ENCODE measurements at places on chromosomes 4 and X.

DNA sequence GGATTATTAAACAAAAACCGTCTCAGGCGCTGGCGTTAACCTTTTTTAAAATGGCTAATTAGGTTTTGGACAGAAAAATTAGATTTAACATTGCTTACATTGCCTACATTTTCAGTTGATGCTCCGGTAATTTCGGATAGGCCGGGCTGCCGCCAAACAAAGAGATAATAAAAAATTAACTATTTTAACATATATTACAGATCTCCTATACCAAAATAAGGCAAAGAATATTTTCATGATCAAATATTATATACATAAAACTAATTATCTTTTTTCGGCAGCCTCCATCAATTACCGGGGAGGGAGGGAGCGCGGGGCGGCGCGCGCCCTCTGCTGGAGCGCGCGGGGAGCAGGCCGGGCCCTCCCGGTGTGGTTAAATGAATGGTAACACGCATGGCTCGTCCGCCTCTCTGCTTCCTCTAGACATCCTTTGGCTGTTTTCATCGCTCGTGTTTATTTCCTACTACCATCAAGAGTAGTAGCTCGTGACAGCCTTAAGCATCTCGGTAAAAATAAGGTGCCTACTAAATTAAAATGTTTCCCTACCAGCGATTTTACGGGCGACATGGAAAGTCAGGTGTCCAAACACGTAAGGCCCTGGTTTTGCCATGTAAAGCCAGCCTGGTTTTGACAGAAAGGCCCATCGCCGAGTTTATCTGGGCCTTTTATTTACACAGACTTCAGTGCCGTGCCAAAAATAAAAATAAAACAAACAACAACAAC is 52.4 kb upstream of the TMEM33 start:
- peak; percentile 44 for DNase-seq

DNA sequence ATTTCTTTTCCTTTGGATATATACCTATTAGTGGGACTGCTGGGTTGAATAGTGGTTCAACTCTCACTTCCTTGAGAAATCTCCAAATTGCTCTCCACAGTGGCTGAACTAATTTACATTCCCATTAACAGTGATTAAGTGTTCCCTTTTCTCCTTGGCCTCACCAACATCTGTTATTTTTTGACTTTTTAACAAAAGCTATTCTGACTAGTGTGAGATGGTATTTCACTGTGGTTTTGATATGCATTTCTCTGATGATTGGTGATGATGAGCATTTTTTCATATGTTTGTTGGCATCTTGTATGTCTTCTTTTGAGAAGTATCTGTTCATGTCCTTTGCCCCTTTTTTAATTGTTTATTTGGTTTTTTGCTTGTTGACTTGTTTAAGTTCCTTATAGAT is 413.0 kb downstream of the MAPK10 start:
- no peak for DNase-seq

DNA sequence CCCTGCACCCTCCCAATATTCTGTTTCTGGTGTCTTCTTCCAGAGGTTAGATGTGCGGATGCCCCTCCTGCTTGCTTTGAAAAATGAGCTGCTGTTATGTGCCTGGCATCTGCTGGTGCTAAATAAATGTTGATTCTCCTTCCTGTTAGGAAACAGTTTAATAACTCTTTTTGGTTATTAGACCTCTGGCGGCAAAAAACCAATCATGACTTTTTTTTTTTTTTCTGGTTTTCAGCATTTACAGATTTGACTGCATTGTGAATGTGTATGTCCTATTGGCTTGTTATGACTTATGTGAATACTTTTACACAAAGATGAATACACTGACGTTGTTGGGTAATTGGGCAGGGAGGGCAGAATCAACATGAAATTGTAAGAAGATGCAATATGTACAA is 13.6 kb upstream of the TMEM156 start:
- DNase-seq: no peak

DNA sequence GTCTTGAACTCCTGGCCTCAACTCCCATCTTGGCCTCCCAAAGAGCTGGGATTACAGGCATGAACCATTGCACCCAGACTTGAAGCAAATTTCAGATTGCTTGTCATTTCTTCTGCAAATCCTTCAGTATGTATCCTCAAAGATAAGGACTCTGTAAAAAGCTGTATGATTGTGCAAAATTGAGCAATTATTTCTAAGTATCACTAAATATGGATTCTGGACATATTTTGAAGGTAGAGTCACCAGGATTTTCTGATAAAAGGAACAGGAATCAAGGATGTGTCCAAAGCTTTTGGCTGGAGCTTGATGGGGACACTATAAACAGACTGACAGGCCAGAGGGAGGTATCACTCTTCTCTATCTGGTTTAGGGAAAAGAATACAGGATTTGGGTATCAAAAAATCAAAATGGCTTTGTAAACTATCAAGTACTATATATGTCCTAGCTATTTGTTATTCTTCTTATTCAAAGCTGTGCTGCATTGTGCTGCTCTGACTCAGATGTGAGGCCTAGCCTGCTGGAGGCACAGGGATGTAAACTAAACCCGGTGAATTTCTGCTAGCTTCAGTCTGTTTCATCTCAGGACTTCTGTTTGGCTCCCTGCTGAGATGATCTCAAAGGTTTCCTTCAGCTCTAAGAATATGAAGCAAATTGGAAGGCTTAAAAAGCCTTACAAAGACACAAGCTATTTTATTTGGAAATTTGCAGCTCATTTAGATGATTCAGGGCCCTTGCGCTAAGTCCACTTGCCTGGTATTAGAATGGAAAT is 8.3 kb downstream of the RPS4X start:
- no peak for DNase-seq

DNA sequence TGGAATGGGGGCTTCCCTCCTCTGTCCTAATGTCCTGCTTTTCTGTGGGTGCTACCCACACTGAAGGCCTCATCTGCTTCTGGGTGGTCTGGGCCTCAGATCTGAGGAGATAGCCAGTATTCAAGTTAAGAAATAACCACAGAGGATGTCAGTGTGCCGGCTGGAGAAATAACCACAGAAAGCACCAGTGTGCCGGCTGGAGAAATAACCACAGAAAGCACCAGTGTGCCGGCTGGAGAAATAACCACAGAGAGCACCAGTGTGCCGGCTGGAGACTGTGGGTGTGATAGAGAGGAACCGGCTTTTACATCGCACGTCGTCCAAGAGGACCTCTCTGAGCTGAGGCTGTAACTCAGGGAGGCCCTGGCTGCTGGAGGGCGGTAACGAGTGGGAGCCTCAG is 65.7 kb upstream of the PSAPL1 start:
- no peak for DNase-seq

DNA sequence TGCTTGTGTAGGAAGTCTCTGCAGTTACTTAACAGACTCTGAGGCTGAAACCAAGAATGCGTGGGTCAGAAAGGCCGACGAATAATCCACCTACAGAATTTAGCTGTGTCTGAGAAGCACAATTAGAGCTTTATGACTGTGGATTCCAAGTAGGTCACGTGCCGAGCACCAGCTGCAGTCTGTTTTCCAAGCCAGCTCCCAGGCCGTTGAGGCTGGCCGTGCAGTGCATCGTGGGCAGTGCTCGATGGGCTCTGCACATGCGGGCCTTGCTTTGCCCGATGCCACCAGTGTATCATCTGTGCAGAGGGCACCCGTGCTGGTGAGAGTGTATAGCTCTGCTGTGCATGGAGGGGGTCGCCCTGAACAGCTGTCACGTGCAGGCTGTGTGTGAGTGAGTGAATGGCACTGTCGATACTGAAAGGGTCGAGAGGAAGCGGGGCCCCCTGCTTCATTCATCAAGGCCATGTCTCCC is 67.5 kb upstream of the CLDN34 start:
- DNase-seq: no peak

DNA sequence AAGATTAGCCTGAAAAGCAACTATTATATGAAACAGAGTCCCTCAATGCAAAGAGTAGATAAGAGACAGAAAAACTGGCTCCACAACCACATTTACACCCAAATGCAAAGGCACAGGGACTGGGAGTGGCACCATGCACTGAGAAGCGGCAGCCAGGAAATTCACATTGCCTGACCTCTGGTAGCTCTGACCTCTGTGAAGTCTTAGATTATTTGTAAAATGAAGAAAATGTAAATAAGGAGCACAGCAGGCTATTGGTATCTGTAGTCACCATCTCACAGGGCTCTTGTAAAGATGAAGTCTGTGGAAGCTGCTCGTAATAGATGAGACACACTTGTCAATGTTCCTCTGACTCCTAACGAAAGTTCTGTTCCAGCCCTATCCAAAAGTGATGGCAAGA is 69.7 kb downstream of the FAT1 start:
- DNase-seq: no peak

- no peak for DNase-seq
Measured at GRCh38 chrX:42776195-42776594, 1.8 kb downstream of the PPP1R2C start.

GRCh38 chr4:25361253-25361652 is 15.8 kb upstream of the ANAPC4 start:
- no peak for DNase-seq

GRCh38 chr4:120672558-120673147 is 249.9 kb downstream of the PRDM5 start:
- DNase-seq: no peak

GRCh38 chrX:49155900-49156837 is 6.4 kb upstream of the MAGIX start:
- peak; percentile 81 for DNase-seq

DNA sequence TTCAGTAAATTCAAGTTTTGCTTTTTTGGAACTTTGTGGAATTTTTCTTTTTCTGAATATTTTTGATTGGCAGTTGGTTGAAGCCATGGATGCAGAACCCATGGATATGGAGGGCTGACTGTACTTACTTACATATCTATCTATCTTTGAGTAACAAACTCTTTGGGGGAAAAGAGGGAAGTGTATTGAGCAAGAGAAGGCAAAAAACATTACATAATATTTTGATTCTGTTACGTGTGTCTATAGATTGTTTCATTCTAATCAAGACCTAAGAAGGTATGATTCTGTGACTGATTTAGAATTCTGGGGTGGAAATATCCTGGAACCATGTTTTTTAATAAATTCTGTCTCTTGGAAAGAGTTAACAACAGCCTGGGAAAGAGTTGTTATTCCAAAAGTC is 31.5 kb downstream of the GRSF1 start:
- DNase-seq: no peak

DNA sequence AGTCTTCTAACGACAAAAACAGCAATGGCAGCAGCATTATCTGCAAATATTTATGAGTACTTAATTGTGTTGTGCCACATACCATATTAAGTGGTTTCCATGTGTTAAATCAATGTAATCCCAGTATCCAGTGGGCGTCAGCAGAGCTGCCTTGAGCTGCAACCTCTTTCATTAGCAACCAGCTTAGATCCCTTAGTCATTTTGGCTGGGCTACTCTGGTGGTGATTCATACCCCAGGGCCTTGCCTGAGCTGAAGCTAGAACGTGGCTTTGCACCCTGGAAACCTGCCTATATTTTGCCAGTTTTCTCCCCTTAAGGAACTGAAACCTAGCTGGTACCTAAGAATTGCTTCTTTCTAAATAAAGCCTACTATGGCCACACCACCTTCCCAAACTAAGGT is 474.3 kb upstream of the FTHL17 start:
- no peak for DNase-seq

DNA sequence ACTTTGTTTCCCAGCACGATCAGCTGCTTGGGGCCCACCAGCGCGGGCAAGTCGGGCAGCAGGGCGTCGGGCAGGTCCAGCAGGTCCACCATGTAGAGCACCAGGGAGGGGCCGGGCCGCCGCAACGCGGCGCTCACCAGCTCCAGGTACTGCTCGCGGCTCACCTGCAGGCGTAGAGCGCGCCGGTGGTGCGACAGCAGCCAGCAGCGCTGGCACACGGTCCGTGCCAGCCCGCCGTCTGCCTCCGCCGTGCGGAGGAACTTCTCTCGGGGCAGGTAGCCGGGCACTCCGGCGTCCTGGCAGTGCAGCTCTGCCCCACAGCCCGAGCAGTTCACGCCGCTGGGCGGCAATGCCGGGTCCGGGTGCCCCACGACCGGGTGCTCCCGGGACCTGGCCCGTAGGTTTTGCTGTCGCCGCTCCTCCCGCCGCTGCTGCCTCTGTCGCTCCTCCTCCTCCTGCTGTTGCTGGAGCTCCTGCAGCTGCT is 527 bp downstream of the NOA1 start:
- DNase-seq: peak; percentile 27

- no peak for DNase-seq
Measured at GRCh38 chr4:118869808-118870342, 18.8 kb upstream of the SYNPO2 start.

GRCh38 chr4:48336146-48336870 is 5.0 kb upstream of the SLAIN2 start:
- DNase-seq: no peak

GRCh38 chr4:113978561-113979147 is 793 bp downstream of the ARSJ start:
- no peak for DNase-seq

GRCh38 chr4:1608821-1609500 is 75.2 kb downstream of the FAM53A start:
- DNase-seq: no peak

DNA sequence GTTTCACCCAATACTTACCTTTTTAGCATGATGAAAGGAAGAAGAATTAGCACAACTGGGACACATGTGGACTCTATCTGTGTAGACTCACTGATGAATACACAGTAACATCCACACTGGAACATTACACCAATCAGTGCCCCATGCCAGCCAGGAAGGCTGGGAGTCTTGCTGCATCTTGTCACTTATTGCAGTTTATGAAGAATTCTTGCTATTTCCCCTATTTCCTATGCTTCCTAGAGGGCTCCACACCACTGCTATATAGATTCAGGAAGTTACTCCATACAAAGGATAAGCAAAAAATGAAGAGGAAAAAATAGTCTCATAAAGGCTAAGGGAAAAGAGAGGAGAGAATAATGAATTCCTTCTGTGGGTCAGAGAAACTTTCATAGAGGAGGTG is 201.0 kb downstream of the CAMK2D start:
- DNase-seq: no peak

GRCh38 chr4:92101737-92102172 is 202.0 kb upstream of the GRID2 start:
- no peak for DNase-seq

DNA sequence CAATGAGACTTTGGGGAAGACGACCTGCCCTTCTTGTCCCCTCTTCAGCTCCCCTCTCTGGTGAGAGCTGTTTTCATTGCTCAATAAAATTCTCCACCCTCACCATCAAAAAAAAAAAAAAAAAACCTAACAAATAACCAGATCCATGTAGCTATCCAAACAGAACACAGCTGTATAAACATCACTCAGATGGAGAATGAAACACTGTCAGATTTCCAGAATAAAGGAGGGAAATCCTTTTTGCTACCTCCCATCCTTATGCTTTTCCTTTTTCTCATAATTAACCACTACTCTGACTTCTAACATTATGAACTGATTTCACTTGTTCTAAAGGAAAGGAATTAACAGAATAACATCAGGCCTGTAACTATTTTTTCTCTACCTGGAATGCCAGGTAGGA is 155.6 kb downstream of the PPP4R3C start:
- DNase-seq: no peak

GRCh38 chrX:133056341-133056740 is 40.6 kb downstream of the USP26 start:
- no peak for DNase-seq

GRCh38 chrX:45719751-45720501 is 519.2 kb upstream of the DIPK2B start:
- no peak for DNase-seq

DNA sequence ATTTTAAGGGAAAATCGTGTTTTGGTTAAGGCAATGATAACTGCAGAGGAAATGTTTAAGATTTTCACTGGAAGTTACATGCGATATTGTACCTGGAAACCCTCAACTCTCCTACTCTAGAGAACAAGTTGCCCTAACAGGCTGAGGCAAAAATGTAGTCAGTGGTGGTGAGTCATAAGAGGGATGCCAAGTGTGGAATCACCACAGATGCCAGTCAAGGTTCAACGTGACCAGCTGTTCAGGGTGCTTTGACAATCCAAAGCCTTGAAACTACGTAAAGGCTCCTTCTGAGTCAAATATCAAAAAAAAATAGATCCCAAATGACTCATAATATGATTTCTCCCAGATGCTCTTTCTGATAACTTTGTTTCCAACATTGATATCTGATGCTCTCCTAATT is 77.9 kb upstream of the AFF2 start:
- DNase-seq: no peak
